Hypothalamus (tissue), 51 donors: ENCODE measurements at places on chromosomes 1 and 21.

DNA sequence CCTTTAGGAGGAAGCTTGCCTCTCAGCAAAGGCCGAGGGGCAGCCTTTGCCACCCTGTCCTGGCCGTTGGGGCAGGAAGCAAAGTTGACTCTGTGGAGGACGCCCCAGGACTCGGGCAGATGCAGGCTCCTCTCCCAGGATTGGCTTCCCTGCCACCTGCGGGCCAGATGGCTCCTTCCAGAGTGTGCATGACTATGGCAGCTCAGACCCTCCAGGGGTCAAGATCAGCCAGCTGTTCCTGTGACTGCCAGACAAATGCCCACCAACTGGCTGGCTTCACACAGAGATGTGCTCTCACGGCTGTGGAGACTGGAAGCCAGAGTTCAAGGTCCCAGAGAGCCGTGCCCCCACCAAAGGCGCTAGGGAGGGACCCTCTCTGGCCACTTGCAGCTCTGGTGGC is 87.0 kb upstream of the VAMP3 start:
- DNase-seq: no peak

- DNase-seq: no peak
Measured at GRCh38 chr1:226611301-226611700, 62.7 kb downstream of the STUM start.

DNA sequence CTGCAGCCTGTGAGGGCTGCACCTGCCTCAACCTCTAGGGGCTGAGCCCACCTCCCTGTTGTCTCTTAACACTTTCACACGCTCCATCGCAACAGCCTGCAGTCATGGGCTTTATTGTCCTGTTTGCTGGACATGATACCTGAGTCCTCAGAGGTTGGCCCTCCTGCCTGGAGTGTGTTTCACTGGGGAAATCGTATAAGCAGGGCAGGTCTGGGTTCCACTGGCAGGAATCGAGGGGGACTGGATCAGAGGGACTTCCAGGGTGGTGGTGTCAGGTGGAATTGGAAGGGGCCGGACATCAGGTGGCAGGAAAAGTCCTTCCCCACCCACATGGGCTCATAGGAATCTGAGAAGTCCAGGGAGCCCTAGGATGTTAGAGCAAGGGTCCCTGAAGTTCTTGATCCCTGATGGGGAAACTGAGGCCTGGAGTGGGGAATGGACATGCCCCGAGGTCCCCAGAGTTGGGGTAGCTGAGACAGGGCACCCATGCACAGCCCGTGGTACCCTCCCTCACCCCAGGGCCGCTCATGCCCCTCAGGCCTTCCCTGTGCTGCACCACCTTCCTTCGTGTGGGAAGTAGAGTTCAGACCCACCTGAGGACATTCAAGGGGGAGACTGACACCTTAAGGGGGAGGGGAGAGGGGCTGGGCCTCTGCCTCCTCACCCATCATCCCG is 66.6 kb downstream of the PIK3CD start:
- no peak for DNase-seq

- DNase-seq: no peak
Measured at GRCh38 chr21:15653710-15654109, 76.1 kb upstream of the USP25 start.
